ENCODE measurements at places on chromosomes 7 and 10.

- no peak for DNase-seq
Observed at GRCh38 chr7:9516662-9517061, 1083.3 kb downstream of the NXPH1 start.

DNA sequence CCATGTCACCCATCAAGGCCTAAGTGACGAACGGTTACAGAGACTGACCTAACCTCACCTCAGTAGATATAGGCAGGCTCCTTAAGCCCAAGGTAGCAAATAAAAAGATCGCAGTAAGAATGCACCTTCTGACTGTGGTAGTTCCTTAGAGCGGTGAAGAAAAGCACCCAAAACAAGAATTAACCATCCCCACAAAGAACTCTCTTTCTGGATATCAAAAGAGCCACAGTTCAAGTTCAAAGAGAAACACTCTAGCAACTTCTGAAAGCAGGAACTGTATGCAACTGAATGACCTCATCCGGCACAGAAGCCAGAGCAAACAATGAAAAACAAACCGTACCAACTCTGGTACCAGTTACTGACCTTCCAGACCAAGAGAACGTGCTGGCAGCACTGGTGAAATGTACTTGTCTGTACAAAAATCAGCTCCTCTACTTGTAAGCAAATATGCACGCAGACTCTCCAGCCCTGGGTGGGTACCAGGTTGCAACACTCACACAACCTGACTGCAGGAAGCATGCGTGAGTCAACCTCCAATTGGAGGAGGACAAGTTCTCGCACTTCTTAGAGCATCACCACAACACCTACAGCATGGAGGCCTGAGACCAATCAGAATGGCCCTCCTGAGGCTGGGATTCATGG lies 202.7 kb downstream of the FAM107B start:
- no peak for DNase-seq

GRCh38 chr7:25851332-25852210 lies 300.4 kb upstream of the NFE2L3 start:
- DNase-seq = peak; percentile 88

DNA sequence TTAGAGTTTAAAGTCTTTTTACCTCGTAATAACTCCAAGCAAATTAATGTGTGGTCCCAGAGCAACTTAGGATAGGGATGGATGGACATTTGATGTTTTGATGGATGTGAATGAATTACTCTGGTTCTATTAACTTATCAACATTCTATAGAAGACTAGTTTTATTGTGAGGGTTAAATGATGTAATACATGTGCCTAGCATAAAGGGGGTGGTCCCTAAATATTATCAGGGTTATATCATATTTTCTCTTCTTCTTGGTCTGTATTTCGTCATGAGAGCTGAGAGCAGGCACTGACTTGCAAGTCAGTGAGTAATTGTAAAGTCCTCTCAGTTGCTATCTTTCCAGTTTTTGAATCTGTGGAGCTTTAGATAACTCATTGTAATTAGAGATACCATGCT lies 219.3 kb downstream of the GATA3 start:
- no peak for DNase-seq

GRCh38 chr10:28429573-28430216 lies 103.2 kb upstream of the WAC start:
- no peak for DNase-seq

- DNase-seq = no peak
Observed at GRCh38 chr7:70271617-70272081, 673.4 kb downstream of the AUTS2 start.

GRCh38 chr10:94016727-94017714 lies 23.3 kb downstream of the PLCE1 start:
- no peak for DNase-seq

DNA sequence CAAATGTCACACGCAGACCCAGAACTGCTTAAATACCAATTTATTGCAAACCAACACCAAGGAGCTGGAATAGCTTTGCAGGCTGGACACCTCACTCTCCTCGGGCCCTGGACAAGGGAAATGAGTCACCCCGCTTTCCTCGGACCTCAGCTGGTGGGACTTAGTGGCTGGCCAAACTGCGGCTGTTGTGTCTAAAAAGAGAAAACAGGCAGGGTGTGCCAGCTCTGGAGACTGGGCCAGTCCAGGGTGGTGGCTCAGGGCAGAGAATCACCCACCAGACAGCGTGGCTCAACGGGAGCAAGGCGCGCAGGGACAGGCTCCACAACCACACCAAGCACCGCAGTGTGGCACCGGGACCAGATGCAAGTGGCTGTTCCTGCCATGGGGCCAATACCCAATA lies 58.2 kb upstream of the CAMK2B start:
- DNase-seq = no peak
